CMK (cell line): ENCODE measurements at places on chromosomes 11 and 22.

GRCh38 chr11:64244107-64244506 lies 2.6 kb downstream of the PPP1R14B start:
- DNase-seq: no peak

DNA sequence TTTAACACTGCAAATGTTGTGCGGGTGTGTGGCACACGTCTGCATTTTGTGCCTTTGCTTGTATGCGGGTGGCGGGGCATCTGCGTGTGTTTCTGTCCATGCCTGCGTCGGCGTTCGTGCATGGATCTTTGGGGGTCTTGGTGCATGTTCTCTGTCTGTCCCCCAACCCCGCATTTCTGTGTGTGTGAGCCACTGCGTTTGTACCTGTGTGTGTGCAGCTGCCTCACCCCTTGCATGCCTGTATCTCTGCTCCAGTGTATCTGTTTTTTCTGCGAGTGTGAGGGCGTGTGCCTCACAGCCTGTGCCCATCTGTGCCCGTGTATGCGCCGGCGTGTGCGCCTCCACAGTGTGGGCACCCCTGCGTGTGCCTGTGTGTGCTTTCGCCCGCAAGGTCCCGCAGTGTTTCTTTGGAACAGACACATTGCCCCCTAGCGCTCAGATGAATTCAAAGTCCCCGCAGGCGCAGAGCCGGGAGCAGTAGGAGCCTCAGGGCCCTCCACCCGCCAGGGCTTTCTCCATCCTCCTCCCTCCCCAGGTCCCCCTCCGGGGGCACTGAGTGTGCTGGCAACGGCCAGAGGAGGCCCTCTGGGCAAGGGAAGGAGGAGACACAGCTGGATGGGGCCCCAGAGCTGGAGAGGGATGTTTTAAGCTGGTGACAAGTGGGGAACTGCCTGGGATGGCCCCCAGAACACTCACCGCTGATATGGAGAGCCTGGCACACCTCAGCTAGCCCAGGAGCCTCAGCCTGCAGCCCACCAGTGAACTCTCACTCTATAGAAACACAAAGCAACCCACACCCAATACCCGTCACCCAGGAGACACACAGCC lies 3.1 kb upstream of the MN1 start:
- DNase-seq: peak; percentile 43

DNA sequence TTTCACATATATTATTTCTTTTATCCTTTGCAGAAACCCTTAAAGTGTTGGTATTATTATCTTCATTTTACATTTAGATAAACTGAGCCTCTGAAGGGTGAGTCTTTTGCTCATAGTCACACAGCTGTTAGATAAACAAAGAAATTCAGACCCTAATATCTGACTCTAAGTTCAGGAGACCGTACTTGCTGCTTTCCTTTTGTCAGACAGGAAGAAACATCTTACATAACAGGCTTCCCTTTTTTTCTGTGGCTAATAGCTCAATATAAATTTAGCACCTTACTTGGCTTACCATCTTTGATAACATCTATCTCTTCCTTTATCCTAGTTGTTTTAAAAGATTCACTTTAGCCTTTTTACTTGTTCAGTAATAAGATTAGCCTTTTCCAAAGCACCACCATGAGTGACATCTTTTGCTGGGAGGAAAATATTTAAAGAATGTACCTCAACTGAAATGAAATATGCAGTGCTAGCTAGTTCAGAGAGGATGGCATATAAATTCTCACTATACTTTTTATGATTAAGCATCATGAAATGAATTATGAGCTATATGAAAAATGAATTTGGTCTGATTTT lies 128.6 kb downstream of the WNT11 start:
- DNase-seq: no peak

DNA sequence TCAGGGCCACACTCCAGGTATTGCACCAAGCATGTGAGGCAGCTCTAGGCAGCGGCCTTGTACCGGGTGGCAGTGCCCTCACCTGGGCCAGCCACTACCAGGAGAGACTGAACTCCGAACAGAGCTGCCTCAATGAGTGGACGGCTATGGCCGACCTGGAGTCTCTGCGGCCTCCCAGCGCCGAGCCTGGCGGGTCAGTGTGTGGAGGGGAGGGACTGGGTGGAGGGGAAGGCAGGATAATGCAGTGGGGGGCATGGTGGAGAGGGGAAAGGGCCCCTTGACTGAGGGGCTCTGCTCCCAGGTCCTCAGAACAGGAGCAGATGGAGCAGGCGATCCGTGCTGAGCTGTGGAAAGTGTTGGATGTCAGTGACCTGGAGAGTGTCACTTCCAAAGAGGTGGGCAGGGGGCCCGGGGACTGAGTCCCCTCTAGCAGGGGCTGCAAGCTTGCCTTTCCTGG lies 4.2 kb downstream of the SSH3 start:
- DNase-seq: no peak

GRCh38 chr11:34260072-34260575 lies 97.7 kb downstream of the ABTB2 start:
- no peak for DNase-seq

DNA sequence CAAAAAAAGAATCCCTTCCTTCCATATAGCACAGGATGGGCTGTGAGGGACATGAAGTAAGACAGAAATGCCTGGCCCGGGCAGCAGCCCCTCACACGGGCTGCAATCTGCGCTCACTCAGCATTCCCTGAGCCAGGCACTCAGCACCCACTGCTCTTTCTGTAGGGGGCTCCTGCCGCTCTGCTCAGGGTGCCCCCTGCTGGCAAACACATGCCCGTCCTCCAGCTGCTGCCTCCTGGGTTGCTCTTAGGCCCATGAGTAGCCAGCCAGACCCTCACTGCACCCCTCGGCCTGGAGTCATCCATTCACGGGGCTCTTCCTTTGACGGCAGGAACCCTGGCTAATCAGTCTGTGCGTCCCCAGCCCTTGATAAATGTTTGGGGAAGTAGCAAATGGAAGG lies 6.9 kb downstream of the MCAT start:
- no peak for DNase-seq

GRCh38 chr11:98409069-98409468 lies 611.7 kb upstream of the CNTN5 start:
- DNase-seq: no peak

GRCh38 chr22:25996669-25997068 lies 172.6 kb upstream of the SEZ6L start:
- DNase-seq: no peak

DNA sequence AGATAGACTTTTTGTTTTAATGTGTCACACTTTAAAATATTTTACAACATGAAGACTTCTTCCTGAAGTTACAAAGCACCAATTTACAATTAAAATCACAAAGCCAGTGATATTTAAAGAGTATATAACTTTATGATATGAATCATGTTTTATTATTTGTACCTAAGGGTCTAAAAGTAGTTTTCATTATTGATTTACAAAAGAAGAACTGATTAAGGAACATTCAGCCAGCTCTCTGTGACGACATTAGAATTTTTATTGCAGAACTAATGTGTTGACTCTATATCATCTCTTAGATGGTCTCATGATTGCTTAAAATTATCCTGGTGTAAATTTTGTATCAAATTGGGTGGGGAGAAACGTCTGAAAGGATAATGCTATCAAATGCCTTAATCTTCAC lies 82.8 kb upstream of the ALKBH3 start:
- no peak for DNase-seq

GRCh38 chr11:10653946-10654810 lies 39.4 kb downstream of the IRAG1 start:
- peak; percentile 65 for DNase-seq

- no peak for DNase-seq
These were observed 531 bp downstream of the PIM3 start for GRCh38 chr22:49961005-49961600.

DNA sequence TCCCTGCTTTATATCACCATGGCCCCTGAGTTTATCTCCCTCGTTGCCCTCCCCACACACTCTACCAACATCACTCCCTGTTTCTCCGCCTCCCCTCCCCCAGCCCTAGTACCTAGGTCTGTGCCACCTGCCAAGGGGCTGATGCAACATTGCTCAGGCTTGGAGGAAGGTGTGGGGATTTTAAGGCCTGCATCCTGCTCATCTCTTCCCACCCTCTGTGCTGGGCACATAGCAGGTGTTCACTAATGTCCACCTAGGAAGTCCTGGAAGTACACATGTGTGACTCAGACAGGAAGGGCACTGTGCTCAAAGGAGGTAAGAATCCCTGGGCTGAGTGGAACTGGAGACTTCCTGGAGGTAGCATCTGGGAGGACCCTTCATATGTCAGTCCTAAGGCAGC lies 37.0 kb downstream of the PDE2A start:
- no peak for DNase-seq

GRCh38 chr11:133793271-133794035 lies 51.9 kb downstream of the SPATA19 start:
- no peak for DNase-seq

DNA sequence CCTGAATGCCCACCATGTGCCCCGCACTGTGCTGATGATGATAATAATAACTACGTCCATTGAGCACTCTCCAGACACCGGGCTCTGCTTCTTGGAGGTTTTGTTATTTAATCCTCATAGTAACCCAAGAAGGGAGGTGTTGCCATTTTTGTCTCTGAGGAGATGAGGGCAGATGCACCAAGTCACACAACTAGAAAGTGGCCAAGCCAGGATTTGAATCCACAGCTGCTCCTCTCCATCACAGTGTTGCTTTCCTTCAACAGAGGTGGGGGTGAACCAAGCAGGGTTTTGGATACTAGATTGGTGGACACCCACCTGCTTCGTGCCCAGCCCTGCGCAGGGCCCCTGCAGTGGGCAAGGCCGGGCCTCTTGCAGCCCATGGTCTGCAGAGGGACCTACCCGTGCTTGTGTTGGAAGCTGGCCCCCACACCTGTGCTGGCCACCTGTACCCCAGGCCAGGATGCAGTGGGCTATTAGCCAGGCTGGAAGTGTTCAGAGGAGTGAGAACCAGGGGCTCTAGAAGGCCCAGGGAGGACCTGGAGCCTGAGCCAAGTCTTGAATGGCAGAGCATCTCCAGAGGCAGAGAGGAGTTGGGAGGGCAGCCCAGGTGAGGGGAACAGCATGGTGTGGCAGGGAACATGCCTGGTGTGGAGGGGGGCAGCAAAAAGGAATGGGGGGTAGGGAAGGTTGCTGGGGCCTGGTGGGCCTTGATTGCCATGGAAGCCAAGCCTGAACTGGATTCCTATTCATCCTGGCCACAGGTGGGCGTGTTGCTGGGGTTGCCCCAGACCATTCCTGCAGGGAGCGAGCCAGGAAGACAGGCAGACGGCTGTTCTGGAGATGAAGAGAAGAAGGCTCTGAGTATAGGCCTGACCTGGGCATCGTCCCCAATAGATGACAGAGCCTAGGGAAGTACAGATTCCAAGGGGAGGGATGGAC lies 2.7 kb upstream of the DPP3 start:
- no peak for DNase-seq

GRCh38 chr11:73381589-73381988 lies 5.4 kb downstream of the RELT start:
- DNase-seq: no peak

DNA sequence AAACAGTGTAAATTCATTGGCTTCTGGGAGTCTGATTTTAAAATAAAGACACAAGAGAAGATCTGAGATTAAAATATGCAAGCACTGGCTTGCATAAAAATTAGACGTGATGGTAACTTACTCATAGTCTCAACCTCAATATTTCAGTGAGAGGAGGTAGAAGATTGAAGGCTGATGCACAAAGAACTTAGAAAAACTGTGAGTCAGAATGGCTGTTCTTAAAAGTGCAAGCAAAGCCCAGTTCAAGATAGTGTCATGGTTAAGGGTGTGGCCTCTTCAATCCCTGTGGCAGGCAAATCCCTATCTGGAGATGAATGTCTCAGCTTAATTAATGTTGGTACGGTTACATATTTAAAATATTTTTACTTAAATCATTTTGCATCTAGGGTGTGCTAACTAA lies 33.6 kb upstream of the FIBIN start:
- DNase-seq: no peak

DNA sequence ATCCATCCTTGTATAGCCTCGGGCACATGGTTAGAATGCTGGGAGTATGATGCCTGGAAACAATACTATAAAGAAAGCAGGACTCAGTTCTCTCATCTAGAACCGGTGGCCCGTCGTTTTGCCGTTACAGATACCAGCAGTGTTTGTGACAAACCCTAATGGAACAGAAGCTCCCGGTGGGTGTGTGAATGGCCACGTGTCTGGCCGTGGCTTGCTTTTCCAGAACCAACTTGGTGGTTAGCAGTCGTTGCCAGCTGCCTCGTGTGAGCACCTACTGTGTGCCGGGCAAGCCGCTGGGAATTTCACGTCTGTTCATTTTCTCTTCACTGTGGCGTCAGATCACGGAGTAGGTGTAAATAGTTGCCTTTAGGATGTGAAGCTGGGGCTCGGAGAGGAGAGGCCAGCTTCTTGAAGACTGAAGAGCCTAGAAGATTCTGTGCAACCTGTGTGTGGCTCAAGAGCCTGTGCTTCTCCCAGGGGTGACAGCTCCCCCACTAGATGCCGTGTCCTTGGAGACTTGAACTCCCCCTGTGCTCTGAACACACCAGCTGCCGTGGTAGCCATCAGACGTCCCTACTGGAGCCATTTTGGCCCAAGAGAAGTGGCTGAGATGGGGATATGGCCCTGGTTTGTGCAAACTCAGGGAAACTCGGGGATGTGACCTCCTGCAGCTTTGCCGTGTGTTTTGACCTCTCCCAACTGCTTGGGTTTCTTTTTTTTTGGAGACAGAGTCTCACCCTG lies 57.5 kb upstream of the PPARA start:
- DNase-seq: no peak

DNA sequence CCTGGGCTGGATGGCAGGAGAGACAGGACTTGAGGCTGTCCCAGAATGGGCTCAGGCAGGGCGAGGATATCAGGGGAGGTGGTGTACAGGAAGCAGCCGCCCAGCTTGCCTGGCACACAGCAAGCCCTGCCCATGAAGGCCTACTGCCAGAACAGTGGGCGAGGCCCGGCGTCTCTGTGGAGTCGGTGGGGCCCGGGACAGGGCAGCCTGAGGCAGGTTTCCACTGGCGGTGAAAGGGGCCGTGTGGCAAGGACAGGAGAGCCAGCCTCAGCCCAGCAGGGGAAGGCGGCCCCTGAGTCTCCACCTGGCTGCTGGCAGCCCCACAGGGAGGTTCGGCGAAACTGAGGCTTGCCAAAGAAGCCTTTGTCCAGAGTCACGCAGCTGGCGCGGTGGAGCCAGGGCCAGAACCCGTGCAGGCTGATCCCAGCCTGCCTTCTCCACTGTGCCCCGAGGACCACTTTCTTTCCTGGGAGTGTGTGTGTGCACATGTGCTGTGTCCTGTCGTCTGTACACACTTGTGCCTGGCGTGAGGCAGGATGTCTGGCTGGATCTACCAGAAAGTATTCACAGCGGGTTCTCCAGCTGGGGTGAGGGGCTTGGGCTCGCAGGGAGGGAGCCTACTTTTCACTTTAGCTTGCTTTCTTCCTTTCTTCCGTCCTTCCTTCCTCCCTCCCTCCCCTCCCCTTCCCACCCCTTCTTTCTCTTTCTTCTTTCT lies 1.2 kb downstream of the TSPO start:
- DNase-seq: no peak
